Stimulated activated CD8-positive, alpha-beta memory T cell treated with anti-CD3 and anti-CD28 coated beads, Interleukin-12 subunit alpha, Interleukin-12 subunit beta, amount 100 ng/mL, for 1 hour (primary cell): ENCODE measurements at places on chromosomes 3 and 15.

DNA sequence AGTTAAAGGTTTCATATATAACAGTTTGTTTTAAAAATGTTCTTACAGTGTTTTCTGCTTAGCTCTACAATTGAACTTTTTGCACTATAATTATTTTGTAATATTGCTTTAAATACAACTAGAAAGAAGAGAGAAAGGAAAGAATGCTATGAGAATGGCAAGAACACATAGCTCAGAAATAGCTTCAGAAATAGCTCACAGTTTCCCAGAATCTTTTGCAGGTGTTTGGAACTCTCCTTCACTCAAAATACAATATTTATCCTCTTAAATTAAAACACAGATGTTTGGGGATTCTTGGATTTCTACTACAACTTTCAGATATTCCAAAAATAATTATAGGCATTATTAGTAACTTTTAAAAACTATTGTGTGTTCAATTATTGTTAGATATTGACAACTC is 658.0 kb upstream of the DPPA4 start:
- no peak for DNase-seq

GRCh38 chr3:147159141-147159540 is 247.2 kb downstream of the ZIC4 start:
- no peak for DNase-seq

GRCh38 chr3:157075693-157076420 is 84.1 kb downstream of the CCNL1 start:
- DNase-seq = no peak

- no peak for DNase-seq
Measured at GRCh38 chr15:34993877-34994276, 5.8 kb upstream of the ZNF770 start.

DNA sequence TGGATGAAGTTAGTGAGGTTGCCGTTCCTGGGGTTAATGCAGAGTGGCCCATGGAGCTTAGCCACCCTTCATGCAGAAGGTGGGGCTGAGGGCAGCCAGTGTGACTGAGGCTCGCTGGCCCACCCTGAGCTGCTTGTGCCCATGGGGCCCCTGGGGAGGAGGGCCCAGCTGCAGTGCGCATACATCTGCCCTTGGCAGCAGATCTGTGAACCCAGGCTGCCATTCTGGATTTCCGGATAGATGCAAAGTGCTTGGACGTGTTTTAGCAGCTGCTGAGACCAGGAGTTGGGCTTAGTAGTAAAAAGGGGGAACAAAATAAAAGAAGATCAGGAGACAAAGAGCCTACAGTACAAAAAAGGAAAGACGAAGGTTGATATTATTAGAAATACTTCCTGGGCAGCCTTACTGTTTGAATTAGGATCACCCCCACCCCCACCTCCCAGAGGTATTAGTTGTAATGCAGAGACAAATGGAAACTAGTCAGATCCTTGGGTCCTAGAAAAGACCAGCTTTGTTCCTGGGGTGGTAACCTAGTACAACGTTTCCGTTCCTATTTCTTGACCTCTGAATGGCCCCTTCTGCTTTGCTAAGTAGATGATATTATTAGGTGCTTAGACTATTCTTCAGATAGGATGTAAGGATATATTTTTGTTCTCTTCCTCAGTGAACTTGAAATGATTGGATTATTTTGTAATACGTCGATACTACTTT is 70.2 kb downstream of the IGF1R start:
- no peak for DNase-seq

GRCh38 chr3:184237211-184237610 is 7.8 kb downstream of the VWA5B2 start:
- no peak for DNase-seq

GRCh38 chr3:111051354-111051753 is 20.3 kb upstream of the NECTIN3 start:
- DNase-seq = no peak

GRCh38 chr3:186461141-186461540 is 83.0 kb downstream of the CRYGS start:
- no peak for DNase-seq
